ENCODE measurements at places on chromosomes 16 and 17.

DNA sequence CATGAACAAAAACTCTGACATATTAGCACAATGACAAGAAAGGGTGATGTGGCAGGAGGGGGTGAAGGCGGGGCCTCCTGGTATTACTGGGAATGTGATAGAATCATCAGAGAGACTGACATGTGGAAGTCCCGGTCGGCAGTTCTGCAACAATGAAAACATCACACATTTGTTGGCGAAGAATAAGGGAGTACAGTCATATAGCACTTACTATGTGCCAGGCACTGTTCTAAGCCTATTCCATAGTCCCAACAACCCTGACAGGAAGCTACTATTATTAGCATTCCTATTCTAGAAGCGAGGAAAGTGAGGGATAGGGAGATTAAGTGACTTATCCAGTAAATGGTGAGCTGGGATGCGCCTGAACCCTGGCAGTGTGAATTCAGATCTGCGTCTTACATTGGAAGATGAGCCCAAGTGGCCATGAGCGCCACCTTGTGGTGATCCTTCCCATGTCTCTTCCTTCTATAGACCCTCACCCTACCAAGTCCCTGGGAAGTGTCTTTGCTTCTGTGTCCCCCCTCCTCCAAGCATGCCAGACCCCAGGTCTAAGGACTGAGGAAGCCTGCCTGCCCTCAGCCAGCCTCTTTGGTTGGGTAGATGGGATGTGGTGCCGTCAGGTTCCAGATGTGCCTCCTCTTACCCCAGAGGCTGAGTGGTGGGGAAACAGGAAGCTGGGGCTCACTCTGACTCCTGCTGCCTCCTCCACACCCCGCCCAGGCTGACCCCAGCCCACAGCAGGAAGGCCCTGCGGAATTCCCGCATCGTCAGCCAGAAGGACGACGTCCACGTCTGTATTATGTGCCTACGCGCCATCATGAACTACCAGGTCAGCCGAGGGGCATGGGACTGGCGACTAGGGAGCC lies 14.0 kb downstream of the FMNL1 start:
- no peak for DNase-seq

DNA sequence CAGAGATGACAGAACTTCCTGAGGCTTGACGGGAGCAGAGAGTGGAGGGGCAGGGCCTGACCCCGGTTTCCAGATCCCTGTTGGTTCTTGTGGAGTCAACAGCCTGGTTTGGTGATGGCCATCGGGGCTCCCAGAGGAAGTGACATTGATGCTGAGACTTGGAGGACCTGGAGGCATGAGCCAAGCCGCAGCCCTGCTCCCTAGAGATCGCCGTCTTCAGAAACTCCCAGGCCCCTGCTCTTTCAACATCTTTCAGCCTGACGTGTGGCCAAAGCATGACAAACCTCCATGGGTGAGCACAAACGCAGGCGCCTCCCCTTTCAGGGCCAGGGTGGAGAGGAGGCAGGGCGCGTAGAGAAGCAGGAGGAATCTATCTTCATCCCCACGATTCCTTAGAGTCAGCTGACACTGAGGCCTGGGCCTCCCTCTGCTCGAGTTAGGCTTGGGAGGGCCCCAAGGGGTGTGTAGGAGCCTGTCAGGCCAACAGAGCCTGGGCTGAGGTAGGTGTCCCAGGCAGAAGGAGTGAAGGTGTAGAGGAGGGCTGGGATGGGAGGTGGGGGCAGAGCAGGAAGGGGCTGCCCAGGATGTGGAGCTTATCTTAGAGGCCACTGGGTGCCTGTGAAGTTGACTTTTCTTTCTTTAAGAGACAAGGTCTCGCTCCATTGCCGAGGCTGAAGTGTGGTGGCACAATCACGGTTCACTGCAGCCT lies 56.1 kb upstream of the MED9 start:
- no peak for DNase-seq

GRCh38 chr16:56425439-56425832 lies at the start of gene AMFR:
Gene AMFR, minus strand, starts transcription at chr16:56425545. Its CDS starts 218 bp downstream, at chr16:56425327.
- DNase-seq = peak; percentile 63

DNA sequence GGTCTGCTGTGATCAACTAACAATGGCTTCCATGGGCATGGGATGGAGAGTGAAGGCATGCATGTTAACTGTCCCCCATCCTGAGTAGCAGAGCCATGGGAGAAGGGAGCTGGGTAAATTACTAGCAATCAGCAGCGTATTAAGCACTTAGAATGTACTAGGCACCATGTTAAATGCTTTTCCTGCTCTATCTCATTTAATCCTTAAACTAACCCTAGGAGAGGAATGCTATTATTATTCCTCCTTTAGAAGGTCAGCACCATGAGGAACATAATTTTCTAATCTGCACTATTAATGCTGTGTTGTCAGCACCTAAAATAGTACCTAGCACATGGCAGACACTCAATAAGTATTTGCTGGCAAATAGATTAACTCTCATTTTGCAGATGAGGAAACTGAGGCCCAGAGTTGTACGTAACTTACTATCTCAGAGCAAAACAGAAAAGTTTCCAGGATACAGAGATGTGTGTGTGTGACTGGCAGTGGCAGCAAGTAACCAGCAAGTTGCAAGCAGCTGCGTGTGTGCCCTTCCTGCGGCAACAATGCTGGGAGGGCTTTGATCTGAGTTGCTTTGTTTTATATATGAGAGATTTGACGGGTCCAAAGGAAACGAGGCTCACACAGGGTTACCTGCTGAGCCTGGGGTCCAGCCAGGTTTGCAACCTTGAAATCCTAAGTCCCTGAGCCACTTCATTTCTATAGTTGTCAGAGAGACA lies 6.5 kb upstream of the KLHL36 start:
- DNase-seq = no peak

GRCh38 chr16:48592839-48593429 lies 17.0 kb downstream of the N4BP1 start:
- DNase-seq = no peak

DNA sequence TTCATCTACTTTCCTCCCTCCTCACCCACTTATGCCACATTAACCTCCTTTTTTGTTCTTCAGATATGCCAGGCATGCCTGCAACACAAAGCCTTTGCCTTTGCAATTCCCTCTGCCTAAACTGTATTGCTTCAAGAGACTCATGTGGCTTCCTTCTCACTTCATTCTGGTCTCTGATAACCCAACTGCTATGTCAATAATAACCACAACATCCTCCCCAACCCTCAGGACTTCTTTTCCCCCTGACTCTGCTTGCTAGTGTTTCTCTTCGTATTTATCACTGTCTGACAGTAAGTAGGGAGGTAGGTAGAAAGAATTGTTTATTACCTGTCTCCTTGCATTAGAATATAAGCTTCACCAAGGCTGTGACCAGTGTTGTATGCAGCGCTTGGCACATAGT lies 22.4 kb downstream of the RBL2 start:
- DNase-seq = no peak

GRCh38 chr16:85221771-85222154 lies 109.5 kb upstream of the CIBAR2 start:
- no peak for DNase-seq

DNA sequence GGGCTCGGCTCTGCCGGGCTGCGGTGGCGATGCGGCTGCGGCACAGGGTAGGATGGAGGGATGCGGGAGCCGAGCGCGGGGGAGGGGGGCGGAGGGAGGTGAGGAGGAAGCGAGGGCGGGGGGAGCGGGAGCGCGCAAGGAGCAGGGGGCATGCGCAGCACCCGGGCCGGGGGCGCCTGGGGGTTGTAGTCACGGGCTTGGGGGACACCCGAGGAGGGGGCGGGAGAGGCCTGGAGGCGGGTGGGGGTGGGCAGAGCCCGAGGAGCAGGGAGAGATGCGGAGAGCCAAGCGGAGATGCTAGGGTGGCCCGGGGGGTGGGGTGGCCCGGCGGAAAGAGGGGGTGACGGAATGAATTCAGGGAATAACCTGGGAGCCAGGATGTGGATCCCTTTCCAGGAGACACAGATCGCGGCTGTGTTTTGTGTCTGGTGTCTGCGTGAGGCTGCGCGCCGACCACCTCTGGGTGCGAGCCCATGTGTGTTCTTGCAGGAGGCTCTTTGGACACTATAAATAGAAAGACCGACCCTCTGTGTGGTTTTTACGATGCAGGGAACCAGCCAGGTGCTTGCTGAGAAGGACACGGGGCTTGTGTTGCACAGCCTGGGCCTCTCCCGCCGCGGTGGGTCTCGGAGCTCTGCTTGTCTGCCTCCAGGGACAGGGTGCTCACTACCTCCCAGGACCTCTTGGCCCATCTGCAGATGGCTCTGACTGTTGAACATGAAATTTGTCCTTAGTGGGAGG lies at the start of gene STX1B:
TSS of gene STX1B (minus strand) at position 54 of the 741 bp plus-strand sequence. CDS start 242 bp downstream, outside the sequence.
- peak; percentile 12 for DNase-seq
